ENCODE measurements at places on chromosomes 2 and 18.

GRCh38 chr2:117378653-117379052, 435.8 kb upstream of the DDX18 start:
- DNase-seq: no peak

GRCh38 chr18:54205959-54206358, 18.5 kb downstream of the MBD2 start:
- DNase-seq: no peak

GRCh38 chr2:100984892-100985307, 17.2 kb upstream of the RPL31 start:
- DNase-seq: peak; percentile 52

GRCh38 chr2:1925928-1926327, 181.6 kb upstream of the PXDN start:
- no peak for DNase-seq

DNA sequence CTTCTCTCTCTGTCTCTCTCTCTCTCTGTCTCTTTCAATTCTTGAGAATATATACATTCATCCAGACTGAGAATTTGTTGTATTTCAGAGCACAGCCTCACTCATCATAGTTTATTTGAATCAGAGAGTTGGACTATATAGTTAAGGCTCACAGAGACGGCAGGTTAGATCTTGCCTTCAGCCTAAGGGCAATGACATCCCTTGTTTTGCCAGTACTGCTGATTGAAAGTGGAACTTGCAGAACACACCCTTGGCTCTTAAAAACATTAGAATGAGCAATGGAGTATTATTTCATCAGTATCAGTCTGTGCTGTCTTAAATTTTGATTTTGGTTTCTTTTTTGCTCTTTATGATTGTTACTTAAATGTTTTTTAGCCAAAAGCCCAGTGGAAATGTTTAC, 62.0 kb upstream of the DSG1 start:
- DNase-seq: no peak

GRCh38 chr2:169776252-169776761, 22.4 kb upstream of the SSB start:
- DNase-seq: peak; percentile 70

GRCh38 chr2:27471961-27472360, 17.6 kb downstream of the IFT172 start:
- no peak for DNase-seq

- no peak for DNase-seq
These were observed 1042.3 kb upstream of the NRXN1 start for GRCh38 chr2:52074130-52074719.

GRCh38 chr2:240989451-240990265, 8.8 kb upstream of the SNED1 start:
- DNase-seq: no peak

DNA sequence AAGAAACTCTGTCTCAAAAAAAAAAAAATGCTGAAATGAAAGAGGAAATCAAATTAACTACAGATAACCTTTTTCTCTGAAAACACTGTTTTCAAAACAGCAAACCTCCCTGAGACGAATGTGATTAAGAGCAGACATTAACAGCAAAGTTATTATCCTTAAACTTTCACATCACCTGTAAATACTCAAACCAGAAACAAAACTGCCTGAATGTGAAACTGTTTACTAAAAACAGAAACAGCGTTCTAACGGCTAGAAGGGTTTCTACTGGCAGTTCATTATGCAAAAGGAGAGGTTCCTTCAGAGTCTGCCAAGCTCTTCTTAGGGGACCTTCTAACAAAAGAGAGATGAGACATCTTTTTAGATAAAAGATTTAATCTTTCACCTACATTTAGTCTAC, 45.9 kb downstream of the PNO1 start:
- DNase-seq: no peak

GRCh38 chr2:147663153-147663961, 181.5 kb upstream of the ACVR2A start:
- DNase-seq: no peak

DNA sequence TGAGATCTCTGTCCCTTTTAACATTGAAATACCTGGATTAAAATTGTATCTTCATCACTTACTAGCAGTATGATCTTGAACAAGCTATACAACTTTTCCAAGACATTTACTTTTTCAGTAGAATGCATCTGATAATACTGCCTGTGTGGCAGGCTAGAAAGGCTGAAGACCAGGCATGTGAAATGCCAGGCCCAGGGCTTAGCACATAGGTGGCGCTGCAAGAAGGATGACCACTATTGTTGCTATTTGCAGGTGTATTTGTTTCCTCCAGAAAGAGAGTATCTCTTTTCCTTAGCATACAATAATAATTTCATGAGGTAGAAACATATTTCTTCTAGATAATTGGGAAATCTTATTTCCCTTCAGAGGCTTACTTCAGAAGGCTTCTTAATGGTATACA, 331.3 kb downstream of the THSD7B start:
- DNase-seq: no peak

- DNase-seq: no peak
These were observed 2.0 kb downstream of the XRCC5 start for GRCh38 chr2:216111122-216111521.

DNA sequence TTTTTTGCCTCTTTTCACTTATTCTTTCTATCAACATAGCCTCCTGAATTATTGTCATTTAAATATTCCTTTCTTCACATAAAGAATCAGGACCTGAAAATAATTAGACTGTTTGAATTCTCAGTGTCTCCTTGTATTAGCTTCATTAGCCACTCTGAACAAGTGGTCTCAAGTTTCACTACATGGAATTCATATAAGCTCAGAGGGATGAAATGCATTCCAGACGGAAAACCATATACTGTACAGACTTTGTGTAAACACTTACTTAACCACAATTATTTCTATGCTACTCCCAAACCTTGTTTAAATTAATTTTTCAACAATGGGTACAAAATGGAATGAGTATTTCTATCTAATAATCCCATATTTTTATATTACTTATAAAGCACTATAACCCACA, 53.4 kb downstream of the CHN1 start:
- peak; percentile 58 for DNase-seq

DNA sequence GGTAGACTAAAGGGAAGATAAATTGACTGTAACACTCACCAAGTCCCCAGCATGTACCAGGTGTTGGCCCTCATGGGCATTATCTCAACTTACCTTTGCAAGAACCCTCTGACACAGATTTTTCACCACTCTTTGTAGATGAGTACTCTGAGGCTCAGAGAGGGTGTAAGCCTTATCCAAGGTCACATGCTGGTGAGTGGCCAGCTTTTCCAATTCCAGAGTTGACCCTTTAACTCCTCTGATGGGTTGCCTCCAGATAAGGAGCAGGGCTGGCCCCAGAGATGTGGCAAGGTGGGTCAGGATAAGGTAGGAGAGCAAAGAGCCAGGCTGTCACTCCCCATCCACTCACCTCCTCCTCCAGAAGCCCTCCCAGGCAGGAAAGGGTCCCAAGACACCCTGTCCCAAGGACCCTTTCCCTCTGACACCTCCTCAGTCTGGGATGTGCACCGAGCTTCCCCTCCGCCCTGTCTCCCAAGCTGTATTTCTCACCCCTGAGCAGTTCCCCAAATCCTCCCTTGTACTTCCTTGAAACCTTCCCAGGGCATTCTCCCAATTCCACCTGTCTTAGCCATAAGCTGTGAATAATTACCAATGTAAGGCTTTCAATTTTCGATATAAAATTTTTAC, 165.9 kb downstream of the ZFP36L2 start:
- no peak for DNase-seq

DNA sequence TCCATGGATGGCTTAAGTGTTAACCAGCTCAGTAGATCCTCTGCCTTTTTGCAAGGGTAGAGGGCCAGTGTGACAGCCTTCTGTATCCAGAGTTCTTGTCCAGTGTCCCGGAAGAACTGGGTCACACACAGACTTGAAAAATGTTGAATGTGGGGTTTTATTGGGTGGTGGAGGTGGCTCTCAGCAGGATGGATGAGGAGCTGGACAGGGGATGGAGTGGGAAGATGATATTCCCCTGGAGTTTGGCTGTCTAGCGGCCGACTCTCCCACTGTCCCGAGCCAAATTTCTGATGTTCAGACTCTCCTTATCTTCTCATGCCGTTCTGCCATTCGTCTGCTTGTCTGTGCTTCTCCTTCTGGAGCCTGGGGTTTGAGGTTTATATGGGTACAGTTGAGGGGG, 72.6 kb downstream of the MYO3B start:
- DNase-seq: no peak

- DNase-seq: no peak
These were observed 217.7 kb downstream of the MBD5 start for GRCh38 chr2:148238561-148238960.

DNA sequence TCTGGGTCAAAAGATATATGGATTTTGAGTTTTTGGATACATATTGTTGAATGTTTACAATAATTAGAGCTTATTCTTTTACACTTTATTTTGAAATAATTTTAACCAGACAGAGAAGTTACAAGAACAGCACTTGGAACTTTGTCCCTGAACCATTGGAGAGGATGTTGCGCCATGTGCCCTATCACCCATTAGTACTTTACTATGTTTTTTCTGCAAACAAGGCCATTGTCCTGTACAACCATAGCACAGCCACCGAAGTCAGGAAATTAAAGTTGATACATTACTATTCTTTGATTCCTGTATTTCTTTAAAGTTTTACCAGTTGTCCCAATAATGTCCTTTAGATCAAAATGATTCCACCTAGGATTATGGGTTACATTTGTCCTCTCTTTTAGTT, 188.8 kb downstream of the ACKR3 start:
- DNase-seq: no peak

DNA sequence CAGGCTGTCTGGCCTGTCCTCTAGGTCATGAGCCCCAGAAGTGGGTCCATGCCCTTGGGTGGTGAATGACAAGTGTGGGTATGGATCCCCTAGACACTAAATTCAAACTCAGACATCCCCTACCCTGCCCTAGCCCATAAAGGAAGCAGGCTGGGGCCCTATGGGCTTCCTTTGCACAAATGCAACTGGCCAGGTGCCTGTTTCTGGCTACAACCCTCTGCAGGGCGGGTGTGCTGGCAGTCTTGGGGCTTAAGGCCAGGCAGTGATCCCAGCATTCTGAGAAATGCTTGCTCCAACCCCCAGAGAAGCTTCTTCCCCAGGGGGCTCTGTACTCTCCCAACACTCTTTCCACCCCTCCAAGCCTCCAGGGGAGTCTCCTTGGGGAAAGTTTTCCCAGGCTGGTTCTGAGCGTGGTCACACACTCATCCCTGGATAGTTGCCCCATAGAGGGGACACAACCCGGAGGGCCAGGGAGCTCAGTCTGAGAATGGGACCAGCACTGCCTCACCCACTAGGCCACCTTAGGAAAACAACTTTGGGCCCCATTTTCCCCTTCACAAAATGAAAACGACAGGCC, 16.6 kb upstream of the ASPRV1 start:
- DNase-seq: no peak

- DNase-seq: no peak
These were observed 710 bp upstream of the XRCC5 start for GRCh38 chr2:216108310-216108966.

- no peak for DNase-seq
These were observed 37.3 kb downstream of the USP34 start for GRCh38 chr2:61433606-61434005.

- no peak for DNase-seq
These were observed 216.6 kb downstream of the RTP5 start for GRCh38 chr2:242085941-242086621.

- DNase-seq: no peak
These were observed 78.5 kb upstream of the SULT1C3 start for GRCh38 chr2:108161298-108161697.

DNA sequence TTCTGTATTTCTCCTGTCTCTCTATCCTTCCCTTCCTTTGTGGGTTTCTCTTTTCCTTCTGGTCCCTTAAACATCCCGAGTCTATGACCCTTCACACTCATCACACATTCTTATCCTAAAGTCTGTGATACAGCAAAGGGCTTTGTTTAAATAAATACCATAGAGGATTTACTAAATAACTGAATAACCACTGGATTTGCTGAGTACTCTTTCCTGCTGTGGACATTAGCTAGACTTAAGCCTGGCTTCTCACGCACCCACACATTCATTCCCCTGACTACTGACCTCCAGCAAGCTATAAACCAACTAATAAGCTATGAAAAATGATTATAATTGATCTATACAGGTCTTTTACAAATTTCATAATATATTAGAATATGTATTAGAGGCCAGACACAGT, 76.6 kb downstream of the COL4A3 start:
- DNase-seq: no peak

DNA sequence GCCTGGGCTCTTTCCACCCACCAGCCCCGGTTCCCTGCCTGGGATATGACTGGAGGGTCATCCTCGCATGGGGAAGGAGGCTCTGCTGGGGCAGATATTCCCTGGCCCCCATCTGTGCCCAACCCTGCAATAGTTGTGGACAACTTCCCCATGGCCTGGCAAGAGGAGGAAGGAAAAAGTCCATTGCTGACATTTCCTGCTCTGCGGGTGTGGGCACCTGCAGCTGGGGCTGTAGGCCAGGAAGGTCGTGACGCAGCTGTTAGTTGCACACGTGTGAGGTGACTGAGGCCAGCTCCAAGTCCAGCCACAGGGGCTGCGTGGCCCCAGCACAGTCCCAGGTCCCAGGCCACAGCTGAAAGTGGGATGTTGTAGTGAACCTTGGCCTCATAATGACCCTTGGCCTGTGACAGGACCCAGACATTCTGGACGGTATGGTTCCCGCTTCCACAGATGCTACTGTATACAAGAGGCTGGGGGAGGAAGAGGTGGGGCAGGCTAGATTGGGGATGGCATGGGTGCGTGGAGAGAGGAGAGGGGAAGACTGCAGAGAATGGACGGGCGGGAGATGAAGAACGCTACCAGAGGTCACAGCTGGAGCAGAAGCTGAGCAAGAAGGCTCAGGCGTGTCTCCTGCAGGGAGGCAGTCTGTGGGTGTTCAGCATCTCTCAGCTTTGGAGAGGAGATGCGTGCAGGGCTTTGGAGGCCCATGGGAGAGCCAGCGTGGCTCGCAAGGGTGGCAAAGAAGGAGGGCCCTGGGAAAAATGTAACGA, 22.1 kb downstream of the OTOF start:
- DNase-seq: no peak

DNA sequence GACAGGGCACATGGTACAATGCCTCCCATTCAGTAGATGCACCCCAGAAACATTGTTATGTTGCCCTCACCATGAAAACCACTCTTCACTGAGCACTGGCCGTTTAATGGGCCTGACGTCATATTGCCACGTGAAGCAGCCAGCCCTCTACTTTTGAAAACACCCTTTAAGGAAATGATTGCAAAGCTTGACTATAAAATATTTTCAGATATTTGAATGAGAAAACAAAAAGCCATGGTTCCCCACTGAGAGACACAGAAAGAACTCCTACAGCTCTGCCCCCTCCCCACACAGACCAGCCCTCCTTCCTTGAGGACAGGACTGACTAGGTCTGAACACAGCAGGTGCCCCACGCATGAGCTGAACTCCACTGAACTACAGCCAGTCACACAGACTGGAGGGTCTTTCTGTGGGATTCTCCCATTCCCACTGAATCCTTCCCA, 349.1 kb downstream of the ANAPC1 start:
- DNase-seq: peak; percentile 19

DNA sequence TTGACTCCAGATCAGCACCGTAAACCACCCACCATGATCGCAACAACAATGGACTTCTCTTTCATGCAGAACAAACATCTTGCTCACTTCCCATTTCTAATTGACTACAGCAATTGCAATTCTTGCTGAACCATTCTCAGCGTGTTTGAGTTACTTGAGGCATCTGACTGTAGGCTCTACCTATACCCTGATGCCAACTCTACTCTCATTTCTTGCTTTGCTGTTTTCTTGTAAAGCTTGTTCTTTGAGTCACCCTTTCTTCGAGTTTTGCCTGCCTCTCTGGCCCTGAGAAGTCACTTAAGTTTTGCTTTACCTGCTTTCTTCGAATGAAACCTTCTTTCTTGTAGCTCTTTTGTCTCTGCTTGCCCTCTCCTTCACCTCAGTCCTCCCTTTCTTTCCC, 160.5 kb upstream of the RND3 start:
- DNase-seq: no peak

All from astrocyte of the cerebellum (primary cell).